ENCODE measurements at places on chromosomes 7 and 10.
A peak's percentile ranks its signal among the peaks of the same experiment; 100 is the strongest.

- DNase-seq, result no peak
Measured at GRCh38 chr10:11429439-11430052, 181.9 kb downstream of the USP6NL start.

- no peak for DNase-seq
Measured at GRCh38 chr7:18004372-18004771, 23.3 kb downstream of the PRPS1L1 start.

GRCh38 chr10:19891429-19891828, 75.2 kb downstream of the PLXDC2 start:
- DNase-seq, result no peak

DNA sequence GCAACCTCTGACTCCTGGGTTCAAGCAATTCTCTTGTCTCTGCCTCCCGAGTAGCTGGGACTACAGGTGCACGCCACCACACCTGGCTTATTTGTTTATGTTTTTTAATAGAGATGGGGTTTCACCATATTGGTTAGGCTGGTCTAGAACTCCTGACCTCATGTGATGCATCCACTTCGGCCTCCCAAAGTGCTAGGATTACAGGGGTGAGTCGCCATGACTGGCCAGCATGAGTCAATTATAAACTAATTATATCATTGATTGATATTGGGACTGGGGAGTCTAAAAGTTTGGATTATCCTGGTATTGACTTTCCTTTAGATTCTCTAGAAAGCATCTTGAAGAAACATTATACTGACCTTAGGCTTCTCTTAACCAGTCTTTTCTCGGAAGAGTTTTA, 73.9 kb upstream of the CCNY start:
- no peak for DNase-seq

- no peak for DNase-seq
Measured at GRCh38 chr7:28472332-28472731, 60.0 kb downstream of the CREB5 start.

DNA sequence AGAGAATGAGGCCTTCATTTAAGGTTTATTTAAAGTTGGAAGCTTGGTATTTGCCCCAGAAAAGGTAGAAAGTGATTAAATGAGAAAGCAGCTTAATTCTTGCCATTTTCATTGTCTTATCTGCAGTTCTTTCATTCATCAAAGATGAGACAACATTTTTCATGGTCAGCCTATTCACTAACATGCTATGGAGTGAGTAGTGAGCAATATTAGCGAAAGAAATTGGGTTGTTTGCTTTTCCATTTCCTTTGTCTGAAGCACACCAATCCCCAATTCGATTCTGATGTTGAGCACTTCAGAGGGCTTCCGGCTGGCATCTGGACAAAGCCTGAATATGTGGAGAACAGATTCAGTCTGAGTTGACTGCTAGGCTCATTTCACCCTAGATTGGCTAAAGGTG, 317.2 kb downstream of the BBS9 start:
- no peak for DNase-seq

DNA sequence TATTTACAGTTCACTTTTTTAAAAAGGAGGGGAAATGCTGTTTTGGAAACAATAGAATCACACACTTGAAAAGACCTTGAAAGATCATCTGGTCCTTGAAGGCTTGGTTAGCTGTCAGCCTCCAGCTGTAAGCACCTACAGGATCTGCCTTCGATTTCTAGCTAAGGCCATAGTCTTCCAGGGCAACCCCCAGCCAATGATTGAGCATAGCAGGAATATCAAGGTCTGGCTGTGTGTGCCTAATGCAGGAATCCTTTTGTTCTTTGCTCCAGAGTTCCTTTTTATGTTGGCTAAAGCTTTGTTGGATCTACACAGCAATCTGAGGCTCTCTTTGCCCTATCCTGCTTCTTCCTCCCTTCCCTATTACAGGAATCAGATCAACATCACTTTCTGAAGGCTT, 5.2 kb upstream of the YAE1 start:
- no peak for DNase-seq

DNA sequence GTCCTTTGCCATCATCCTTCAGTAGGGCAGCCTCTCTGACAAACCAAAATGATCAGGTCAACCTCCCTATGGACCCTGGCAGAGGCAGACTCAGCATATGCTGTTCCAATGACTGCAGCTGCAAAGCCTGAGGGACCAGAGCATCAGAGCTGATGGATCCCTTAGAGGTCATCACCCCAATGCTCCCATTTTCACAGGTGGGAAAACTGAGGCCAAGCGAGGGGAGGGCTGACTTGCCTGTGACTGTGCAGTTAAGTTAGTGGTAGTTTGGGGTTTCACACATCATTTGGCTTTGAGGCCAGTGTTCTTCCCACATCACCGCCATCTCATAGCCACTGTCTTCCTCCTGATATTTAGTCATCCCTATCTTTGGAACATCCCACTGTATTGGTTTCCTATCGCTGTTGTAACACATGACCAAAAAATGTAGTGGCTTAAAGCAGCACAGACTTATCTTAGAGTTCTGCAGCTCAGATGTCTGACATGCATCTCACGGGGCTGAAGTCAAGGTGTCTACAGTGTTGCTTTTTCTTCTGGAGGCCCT, 69.3 kb upstream of the PDZD8 start:
- no peak for DNase-seq

DNA sequence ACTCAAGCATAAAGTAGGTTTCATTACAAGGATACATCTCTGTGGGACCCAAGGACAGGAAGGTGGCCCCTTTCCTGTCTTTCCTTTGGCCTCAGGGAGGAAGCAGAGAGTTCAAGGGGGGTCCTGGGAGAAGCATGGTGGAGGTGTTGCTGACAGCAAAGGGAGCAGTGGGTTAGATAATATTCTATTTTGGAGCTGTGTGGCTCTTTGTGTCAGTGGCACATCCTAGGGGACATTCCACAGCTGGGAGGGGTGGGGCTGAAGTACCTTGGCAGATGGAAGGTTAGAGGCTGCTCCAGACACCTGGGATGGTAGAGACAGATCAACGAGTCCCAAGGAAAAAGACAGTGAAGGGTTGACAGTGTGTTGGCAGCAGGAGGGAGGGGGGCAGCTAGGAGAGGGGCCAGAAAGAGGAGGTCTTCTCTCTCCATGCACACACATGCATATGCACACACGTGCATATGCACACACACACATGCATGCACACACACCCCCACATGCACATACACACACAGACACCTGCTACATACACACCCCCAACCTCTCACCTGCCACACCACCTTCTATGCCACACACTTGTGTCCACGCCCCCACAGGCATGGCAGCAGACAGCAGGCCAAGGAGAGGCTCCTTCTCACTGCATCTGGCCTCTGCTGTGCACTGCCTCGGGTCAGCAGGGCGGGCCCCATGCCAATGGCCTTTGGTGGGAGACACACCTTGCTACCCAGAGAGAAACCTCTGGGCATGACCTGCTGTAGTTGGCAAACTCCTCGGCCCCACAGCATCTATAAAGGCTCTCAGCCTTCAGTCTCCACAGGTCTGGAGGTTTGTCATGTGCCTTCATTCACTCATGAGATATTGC, 5.6 kb upstream of the POLD2 start:
- no peak for DNase-seq

- DNase-seq, result no peak
Measured at GRCh38 chr7:39539816-39540215, 26.4 kb upstream of the YAE1 start.

DNA sequence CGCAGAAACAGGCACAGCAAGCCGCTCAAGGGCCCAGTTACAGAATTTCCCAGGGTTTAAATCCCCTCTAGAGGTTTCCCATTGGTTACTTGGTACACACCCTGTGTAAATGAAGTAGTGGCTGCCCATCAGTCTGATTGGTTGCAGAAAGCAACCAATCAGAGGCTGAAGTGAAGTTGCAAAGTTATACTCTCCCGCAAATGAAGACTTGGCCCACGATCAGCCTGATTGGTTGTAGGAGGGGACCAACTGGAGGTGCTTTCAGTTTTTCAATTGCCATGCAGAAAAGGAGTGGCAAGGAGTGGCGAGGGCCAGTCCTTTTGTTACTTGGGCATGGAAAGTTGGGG, 909.2 kb upstream of the AUTS2 start:
- no peak for DNase-seq

GRCh38 chr7:69932034-69932628, 333.9 kb downstream of the AUTS2 start:
- DNase-seq, result peak; percentile 54

GRCh38 chr7:92813390-92814024, 22.9 kb downstream of the CDK6 start:
- peak; percentile 38 for DNase-seq

DNA sequence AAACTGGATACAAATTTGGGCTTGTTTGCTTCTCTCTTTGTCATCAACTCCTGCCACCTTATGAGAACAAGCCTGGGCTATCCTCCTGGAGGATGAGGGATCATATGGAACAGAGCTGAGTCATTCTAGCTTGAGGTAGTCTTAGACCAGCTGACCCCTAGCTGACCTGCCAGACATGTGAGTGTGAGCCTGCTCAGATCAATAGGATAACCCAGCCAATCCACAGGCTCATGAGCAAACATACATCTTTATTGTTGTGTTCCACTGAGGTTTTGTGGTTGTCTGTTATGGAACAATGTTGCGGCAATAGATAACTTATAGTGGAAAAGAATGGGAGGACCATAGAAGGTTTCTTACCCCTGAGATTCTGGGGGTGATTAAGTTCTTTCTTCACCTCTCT, 54.5 kb upstream of the FAM180A start:
- no peak for DNase-seq

- no peak for DNase-seq
Measured at GRCh38 chr10:114801411-114801813, 20.2 kb upstream of the FHIP2A start.

- DNase-seq, result no peak
Measured at GRCh38 chr7:20862554-20862953, 75.9 kb upstream of the SP8 start.

DNA sequence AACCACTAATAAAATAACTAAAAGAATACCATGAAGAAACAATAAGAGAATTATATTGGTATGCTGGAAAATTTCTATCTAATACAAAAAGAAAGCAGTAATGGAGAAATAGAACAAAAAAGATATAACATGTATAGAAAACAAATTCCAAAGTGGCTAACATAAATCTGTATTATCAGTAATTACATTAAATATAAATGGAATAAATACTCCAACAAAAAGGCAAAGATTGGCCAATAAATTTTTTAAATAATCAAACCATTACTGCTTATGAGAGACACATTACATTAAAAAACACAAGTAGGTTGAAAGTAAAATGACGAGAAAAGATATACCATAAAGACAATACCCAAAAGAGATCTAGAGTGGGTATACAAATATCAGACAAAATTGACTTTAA, 90.0 kb downstream of the ARHGAP22 start:
- DNase-seq, result no peak

GRCh38 chr7:55077561-55078410, 59.0 kb downstream of the EGFR start:
- no peak for DNase-seq

GRCh38 chr10:58044072-58044471, 223.6 kb downstream of the IPMK start:
- no peak for DNase-seq

GRCh38 chr10:116274064-116274904, 1.3 kb upstream of the GFRA1 start:
- no peak for DNase-seq

DNA sequence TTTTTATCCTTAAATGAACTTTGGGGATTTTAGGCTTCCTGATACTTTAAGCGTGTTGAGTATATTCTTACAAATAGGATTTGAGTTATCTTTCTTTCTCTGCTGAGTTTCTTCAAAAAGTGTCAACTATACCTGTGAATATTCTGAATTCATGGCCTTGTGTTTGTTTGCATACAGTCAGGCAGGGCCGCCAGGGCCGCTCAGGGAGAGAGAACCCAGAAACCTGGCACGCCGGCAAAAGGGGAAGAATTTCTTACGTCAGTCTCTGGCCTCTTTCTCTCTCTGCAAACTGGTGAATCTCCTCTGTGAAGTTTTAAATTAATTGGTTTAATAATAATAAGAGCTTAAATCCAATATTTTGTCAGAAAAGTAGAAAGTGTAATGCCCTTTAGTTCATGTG, 29.3 kb upstream of the BNIP3 start:
- DNase-seq, result no peak

DNA sequence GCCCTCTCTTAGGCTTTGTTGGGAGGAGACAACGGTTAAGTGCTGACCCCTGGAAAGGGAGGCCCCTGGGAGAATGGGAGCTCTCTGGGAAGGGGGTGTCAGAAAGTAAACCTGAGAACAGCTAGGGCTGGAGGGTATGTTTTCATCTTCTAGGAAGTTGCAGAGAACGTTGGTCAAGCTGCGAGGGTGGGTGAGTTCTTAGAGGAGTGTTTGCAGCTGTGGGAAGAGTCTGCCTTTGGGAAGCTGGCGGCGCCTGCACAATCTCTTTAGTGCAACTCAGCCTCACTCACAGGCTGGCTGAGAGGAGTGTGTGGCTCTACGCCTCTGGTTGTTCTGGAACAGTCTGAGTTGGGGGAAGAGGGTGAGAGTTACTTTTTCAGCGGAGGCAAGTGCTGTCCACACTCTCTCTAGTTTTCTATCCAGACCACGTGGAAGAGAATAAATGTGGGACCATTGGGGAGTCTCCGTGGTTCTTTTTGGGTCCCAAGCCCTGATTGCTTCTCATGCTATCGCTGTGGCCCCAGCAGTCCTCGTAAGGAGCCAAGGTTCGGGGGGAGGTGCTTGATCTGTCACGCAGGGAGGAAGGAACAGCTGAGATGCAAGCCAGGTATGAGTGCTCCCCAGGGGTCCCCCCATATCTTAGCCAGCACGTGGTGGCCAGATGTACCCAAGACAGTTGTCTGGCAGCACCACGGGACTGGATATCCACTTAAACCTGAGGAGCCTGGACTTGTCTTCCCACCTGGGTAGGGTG, 237.2 kb downstream of the BUB3 start:
- DNase-seq, result no peak

DNA sequence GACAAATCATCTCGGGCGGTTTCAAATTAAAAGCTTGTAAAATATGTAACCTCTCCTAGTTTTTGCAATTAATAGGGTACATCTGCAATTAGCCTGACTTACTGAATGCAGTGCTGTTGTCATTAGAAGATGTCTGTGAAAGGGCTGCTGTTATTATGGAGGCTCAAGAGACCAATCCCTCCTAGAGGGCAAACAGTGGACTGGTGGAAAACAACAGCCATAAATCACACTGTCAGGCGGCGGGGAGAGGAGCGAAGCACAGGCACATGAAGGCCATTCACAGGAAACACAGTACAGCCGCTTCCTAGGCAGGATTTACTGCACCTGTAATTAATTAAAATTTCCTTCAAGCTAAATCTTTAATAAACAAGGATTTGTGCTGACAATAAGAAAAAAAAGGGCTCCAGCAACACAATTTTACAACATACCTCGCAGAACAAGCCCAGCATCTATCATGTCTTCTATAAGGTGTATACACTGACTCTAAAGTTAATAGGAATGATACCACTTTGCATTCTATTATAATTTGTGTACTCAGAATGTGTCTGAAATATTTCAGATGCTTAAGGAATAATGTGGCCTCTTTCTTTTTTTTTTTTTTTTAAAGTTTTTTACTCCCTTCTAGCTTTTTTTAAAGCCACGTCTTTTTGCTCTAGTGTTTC, 50.7 kb downstream of the ERCC6 start:
- no peak for DNase-seq

DNA sequence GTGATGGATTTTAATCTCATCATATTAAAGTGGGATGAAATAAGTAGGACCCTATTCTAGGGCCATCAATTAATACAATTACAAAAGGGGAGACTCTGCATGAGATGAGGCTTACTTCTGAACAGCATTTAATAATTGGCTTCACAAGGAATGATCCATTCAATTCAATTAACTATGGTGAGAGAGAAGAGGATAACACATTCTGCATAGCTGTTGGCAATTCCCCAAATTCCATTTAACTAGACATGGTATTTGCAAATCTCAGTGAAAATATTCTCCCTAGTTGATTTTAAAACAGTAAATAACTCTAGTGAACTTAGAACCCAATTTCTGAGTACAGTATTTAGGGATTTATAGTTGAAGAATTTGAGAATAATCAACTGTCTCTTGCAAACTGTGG, 145.3 kb downstream of the NOC3L start:
- DNase-seq, result no peak

Data from NB4 (cell line).